ENCODE measurements at places on chromosomes 12 and 14. TPM values are rescaled to one million over a fixed set of nuclear protein-coding genes. Genes with fewer than 3 reads are reported as not detected.

DNA sequence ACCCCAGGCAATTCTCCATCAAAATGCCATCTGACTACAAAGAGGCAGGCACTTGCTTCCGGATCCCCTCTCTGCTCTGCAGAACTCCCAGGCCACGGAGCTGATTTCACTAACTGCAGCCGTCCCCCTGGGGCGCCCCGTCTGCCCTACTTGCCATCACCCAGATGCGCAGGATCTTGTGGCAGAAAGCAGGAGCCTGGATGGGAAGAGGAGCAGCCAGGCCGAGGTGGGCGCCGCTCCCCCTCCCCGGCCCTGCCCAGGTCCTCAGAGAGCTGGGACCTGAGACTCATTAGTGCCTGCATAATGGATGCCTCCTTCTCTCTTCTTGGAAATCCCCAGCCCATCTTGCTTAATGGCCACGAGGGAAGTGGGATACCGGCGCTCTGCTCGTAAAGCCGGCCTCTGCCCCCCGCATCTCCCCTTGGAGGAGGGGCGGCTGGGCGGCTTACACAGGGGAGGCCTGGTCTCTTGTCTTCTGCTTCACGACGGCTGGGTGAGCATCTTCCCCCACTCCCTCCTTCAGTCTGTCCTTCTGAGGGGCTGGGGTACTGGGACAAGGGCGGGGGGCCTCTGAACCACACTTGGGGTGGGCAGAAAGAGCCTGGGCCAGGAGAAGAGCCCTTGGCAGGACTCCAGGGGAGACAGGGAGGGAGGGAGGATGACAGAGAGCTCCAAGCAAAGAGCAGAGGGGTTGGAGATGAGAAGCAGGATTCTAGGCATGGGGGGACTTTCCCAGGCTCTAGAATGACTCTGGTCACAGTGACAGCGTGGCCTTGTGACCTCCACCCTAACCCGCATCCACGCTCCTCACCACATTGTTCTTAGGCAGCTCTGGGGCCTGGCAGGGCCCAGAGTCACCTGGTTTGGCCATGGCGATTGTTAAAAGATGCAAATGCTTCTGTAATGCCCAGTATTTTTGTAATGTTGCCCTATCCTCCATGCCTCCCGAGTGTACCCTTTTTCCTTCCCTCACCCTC, 19.4 kb upstream of the EML1 start:
- no peak overlapping the region for H3K27ac ChIP-seq
- H3K36me3 ChIP-seq = no peaks in the 10 kb centered on the region
- H3K27me3 ChIP-seq = no peaks in the 10 kb centered on the region
- no peak overlapping the region for H3K4me3 ChIP-seq

DNA sequence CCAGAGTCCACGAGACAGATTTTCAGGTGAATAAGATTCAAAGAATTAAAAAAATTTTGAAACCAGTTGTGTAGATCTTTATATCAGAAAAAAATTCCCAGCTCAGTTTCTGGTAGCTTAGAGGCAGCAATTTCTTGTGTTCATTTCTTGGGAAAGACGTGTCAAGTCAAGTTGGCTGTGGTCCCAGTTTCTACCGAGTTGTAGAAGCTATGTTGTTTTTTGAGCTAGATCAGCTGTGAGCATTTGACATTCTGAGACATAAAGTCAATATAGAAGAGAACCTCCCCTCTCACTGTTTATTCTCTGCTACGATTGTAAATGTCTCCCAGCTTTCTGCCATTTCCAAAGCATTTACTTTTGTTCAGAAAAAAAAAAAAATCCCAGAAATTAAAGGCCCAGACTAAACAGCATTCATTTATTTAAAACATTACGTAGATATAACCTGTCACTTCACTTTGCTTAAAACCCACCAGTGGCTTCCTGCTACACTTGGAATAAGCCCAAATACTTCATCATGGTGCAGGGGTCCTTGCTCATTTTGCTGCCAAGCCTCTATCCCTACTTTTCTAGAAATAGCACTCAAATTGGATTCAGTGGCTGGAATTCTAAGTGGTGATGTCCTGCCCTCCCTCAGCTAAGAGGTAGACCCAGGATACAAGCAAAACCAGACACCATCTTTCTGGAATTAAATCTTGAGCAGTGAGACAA, 20.6 kb upstream of the PYGL start:
- no peaks in the 10 kb centered on the region for H3K36me3 ChIP-seq
- no peak overlapping the region for H3K4me3 ChIP-seq
- H3K27ac ChIP-seq = no peak overlapping the region
- no peak for DNase-seq
- H3K27me3 ChIP-seq = no peaks in the 10 kb centered on the region
- no peaks in the 10 kb centered on the region for H3K4me1 ChIP-seq

- peaks cover 25% of the 10 kb centered on the region for H3K27me3 ChIP-seq
- H3K36me3 ChIP-seq = no peaks in the 10 kb centered on the region
- no peak overlapping the region for H3K27ac ChIP-seq
- peaks cover 11% of the 10 kb centered on the region for H3K4me1 ChIP-seq
- DNase-seq = no peak
Observed at GRCh38 chr14:105197211-105197641, 16.1 kb upstream of the NUDT14 start.

The STYK1 gene
- 1.6 TPM for total RNA-seq
